Naive thymus-derived CD8-positive, alpha-beta T cell (primary cell): ENCODE measurements at places on chromosomes 7 and 10.

DNA sequence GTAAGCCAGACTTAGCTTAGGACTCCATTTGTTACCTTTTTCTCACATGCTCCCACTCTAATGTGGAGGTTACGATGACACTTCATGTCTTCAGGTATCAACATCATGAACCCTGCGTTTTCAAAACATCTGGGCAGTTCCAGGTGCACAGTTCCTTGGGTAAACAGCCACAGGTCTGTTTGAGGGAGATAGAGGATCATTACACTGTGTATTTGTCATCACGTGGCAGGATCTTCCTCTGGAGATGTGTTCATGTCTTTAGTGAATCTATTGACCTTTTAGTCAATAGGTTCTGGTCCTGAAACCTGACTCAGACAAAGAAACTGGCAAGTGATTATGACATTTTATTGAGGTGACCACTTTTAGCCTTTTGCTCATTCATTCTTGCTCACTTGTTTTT, 145.5 kb downstream of the ANKRD7 start:
- no peak for DNase-seq

- DNase-seq = no peak
These were observed 134.2 kb downstream of the NRCAM start for GRCh38 chr7:108322046-108322445.

GRCh38 chr7:139049936-139050335, 14.1 kb upstream of the ZC3HAV1L start:
- DNase-seq = no peak

- DNase-seq = no peak
These were observed 43.7 kb upstream of the WAC start for GRCh38 chr10:28489206-28489605.

- DNase-seq = peak; percentile 32
These were observed 40.4 kb downstream of the WIPI2 start for GRCh38 chr7:5230265-5231067.
